Globus pallidus (tissue), 1 donor: ENCODE measurements at places on chromosomes 4 and X.
A peak's percentile ranks its signal among the peaks of the same experiment; 100 is the strongest.

DNA sequence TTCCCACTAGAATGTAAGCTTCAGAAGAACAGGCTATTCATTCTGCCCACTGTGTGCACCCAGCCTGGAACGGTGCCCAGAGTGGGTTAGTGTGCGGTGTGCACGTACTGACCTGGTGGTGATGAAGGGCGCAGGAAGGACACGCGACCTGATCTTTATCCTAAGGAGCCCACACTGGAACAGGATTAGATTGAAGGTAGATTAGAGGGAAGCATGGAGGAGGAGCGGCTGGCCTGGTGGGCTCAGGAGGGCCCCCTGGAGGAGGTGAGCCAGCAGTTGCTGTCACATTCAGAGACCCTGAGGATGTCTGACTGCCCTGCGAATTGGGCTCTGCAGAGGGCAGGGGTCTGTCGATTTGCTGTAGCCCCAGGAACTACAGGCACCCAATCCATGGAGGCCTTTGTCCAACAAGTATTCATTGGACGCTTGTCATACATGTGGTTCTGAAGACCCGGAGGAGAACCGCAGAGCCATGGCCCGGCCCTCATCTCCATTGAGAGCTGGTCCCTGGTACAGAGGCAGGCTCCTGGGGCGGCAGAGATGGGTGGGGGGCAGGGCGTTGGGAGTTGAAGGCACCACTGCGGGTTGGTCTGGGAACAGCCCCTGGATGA, 73.2 kb downstream of the HTRA3 start:
- no peak for DNase-seq

DNA sequence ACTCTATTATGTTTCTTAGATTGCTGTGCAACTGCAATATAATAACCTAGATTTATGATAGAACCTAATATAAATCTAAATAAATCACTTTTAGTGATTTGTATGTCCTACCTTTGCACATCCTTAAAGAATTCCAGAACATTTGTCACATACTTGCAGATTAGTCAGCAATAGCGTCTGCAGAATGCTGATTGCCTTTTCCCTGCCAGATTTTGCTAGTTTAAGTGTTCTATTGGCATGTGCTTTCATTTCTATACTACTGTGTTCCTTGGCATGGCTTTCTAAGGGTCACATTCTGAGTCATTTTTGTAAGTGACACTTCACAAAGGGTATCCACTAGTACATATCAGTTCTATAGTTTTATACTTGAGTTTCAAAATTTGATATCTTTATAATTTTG, 303.1 kb upstream of the GIMD1 start:
- DNase-seq: no peak

DNA sequence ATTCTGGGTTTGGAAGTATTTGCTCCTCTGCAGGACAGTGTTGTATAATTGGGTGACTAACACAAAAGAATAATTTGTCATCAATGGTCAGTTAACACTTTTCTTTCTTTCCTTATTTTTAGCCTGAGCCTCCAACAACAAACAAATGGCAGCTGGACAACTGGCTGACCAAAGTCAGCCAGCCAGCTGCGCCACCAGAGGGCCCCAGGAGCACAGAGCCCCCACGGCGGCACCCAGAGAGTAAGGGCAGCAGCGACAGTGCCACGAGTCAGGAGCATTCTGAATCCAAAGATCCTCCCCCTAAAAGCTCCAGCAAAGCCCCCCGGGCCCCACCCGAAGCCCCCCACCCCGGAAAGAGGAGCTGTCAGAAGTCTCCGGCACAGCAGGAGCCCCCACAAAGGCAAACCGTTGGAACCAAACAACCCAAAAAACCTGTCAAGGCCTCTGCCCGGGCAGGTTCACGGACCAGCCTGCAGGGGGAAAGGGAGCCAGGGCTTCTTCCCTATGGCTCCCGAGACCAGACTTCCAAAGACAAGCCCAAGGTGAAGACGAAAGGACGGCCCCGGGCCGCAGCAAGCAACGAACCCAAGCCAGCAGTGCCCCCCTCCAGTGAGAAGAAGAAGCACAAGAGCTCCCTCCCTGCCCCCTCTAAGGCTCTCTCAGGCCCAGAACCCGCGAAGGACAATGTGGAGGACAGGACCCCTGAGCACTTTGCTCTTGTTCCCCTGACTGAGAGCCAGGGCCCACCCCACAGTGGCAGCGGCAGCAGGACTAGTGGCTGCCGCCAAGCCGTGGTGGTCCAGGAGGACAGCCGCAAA, 106.0 kb downstream of the KLHL8 start:
- DNase-seq: no peak

DNA sequence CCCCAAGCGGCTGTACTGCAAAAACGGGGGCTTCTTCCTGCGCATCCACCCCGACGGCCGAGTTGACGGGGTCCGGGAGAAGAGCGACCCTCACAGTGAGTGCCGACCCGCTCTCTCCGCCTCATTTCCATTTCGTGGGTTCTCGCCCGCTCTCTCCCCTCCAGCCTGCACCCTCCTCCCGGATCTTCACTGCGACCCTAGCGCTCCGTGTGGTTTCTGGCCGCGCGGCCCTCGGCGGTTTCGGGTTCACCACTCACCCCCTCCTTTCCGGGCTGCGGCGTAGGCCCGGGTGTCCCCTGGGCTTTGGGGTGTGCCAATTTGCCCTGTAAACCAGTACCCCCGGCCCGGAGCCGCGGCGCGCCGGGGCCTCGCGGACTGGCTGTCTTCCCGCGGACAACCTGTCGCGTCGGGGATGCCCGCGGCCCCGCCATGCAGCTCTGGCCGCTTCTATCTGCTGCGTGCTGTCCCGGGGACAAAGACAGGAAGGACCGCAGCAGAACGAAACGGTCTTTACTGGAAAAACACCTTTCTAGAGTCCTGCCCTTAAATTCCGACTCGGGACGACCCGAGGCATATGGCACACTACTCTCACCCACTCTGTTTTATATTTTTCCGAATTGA, 737 bp downstream of the FGF2 start:
- peak; percentile 29 for DNase-seq

DNA sequence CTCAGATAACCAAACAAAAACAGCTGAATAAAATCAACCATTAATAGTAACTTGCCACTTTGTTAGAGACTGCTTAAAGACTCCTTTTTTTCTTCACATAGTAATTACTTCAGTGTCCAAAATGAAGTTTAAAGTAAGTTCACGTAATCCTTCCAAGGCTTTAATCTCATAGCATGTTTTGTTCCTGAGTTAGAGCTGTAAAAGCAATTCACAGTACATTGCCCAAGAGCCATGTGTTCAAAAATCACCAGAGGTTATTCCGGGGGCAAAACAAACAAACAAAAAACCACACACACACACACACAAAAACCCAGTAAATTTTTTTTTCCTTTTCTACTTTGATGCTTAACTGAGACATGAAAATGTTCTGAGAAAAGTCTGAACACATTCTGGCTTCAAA, 6.1 kb downstream of the GPR82 start:
- no peak for DNase-seq

DNA sequence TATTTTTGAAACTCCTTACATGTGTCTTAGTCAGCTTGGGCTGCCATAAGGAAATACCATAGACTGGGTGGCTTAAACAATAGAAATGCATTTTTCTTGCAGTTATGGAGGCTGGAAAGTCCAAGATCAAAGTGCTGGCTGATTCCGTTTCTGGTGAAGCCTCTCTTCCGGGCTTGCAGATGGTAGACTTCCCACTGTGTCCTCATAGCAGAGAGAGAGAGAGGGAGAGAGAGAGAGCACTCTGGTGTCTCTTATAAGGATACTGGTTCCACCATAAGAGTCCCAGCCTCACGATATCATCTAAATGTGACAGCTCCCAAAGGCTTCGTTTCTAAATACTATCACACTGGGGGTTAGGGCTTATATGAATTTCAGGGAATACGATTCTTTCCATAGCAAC, 39.7 kb downstream of the ENPEP start:
- no peak for DNase-seq

DNA sequence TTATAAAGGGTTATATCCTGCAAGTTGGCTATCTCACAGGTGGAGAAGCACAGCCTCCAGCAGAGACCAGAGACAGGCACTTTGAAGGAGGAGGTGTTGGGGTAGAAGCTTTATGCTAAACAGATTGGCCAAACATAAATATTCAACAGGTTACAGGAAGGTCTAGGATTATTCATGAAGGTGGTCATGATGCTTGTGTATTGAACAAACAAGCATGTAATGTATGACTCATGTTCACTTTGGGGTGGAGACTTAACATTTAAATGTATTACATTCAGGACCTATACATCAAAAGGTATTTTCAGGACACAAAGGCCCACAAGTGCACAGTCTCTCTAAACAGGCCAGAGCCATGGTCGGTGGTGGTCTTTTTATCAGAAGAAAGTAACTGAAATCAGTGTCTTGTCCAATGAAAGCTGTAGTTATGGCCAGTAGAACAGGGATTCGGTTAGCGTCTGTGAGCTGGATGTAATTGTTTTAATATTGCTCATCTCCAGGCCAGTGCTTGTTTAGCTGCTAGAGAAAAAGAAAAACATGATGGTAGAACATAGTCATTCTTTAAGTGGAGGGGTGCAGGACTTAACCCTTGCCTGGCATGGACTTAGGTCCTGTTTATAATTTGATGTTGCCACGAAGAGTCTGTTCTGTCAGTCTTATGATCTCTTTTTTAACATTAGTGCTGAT, 555.2 kb upstream of the PCDH10 start:
- DNase-seq: no peak

GRCh38 chrX:17291171-17291900, 83.7 kb upstream of the NHS start:
- DNase-seq: no peak

DNA sequence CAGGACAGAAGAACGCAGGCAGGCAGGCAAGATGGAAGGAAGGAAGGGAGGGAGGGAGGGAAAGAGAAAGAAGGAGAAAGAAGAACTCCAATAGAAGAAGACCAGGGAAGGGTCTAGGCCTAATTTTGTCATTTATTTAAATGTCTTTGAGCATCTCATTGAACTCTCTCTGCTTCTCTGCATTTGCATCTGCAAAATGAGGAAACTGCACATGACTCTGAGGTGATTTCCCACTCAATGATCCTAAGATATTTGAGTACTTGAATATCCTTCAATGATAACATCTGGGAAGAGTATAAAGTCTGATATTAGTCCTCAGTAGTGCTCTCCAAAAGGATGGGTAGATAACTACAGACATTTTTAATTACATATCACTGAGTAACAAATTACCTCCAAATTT, 33.1 kb upstream of the RBPJ start:
- DNase-seq: no peak

GRCh38 chr4:101977076-101977475, 186.5 kb downstream of the BANK1 start:
- no peak for DNase-seq

GRCh38 chr4:88696630-88697029, 999 bp downstream of the NAP1L5 start:
- DNase-seq: no peak
